ENCODE measurements at places on chromosomes 13 and 19.

GRCh38 chr13:104837756-104838155, 1697.7 kb downstream of the EFNB2 start:
- DNase-seq, result no peak

DNA sequence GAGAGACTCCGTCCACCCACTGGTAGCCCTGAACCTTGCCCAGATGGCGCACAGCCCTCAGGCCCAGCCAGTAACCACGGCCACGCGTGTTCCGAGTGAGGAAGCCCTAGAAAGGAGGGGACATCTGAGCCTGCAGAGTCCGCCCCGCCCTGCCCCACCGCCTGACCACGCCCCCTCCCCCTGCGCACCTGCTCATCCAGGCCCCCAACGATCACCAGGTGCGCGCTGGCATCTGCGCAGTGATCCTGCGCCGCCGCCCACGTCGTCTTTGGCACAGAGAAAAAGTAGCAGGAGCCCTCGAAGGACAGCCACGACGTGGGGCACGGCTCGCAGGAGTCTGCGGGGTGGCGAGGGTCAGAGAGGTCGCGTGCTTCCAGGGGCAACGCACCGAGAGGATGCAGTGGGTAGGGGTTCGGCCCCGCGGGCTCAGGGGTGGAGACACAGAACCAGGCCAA, 2.1 kb downstream of the CLEC4G start:
- no peak for DNase-seq

- DNase-seq, result no peak
Observed at GRCh38 chr13:45474584-45475454, 10.1 kb downstream of the COG3 start.

DNA sequence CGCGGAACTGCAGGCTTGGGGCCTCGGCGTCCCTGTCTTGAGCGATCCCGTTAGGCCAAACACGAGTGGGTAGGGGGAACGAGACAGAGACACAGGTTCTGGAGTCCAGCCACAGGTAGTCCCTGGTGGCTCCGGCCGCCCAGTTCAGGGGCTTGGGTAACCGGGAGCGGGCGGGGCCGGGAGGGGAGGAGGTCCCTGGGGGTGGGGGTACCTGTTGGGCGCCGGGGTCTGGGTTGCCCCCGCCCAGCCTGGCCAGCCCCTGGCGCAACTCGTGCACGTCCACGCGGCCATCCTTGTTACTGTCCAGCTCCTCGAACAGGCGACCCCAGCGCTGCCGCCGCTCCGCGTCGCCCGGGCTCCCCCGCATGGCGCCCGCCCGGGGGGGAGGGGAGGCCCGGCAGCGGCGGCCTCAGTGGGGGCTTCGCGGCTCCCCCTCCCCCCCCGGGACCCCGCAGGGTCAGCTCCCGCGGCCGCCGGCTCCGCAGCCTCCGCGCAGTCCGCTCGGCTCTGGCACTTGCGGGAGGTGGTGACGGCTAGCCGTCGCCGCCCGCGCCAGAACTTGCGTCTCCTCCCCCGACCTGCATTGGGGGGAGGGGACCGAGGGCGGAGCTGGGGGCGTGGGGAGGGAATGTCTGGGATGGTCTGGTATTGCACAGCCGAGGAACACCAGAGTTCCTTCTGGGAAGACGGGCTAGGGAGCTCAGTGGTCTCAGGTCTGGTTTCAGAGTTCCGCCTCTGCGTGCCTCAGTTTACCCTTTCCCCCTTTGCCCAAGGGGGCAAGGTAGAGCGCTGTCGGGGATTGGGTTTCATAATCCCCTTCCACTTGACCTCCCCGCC, at the start of gene SLC25A23:
SLC25A23 (minus strand) TSS at position 531 of the 837 bp plus-strand sequence; CDS start at position 367, 164 bp downstream.
- no peak for DNase-seq

DNA sequence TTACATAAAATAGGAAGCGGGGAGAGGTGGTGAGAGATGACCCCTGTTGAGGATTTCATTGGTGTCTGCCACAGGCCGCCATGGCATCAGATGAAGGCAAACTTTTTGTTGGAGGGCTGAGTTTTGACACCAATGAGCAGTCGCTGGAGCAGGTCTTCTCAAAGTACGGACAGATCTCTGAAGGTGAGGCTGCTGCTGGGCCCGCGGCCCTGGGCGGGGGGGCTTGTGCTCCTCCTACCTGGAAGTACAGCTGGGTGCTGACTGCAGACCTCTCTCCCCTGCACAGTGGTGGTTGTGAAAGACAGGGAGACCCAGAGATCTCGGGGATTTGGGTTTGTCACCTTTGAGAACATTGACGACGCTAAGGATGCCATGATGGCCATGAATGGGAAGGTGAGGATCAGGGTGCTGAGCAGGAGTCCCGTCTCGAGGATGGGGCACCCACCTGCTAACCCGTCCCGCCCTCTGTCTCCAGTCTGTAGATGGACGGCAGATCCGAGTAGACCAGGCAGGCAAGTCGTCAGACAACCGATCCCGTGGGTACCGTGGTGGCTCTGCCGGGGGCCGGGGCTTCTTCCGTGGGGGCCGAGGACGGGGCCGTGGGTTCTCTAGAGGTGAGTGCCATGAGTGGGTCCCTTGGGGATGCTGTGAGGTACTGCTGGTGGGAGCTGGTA, 1.9 kb downstream of the CIRBP start:
- no peak for DNase-seq

DNA sequence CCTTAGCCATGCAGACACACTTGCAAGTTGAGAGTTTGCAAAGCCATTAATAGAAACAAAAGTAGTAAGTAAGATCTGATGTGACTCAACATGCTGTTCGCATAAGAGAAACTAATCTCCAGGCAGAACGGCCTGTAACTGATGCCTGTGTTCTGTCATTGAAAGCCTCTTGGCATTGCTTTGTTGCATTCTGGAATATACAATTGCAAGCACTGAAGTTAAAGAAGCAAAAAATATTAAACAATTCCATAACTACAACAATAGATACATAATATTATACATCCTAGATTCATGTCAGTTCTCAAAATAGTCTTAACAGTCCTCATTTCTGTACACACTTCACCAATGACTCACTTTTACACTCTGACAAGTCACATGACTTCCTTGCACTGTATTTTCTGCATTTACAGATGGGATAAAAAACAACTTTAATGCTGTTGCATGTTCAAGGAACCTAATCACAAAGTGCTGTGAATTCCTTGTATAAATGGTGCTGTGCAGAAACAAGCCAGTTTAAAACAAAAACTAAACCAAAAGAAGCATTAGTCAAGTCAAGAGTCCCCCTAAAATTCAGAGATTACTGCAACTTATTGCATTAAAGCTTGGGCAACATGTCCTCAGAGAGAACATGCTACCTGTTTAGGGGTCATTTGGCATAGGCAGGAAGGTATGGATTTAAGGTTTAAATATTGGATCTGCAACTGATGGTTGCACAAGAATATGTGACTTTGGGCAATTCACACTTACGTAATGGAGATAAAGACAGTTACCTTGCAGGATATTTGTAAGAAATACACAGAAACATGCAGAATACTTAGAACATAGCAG, 79.5 kb upstream of the SERP2 start:
- DNase-seq, result no peak

- DNase-seq, result no peak
Observed at GRCh38 chr19:40813182-40813581, 14.2 kb downstream of the EGLN2 start.

- no peak for DNase-seq
Observed at GRCh38 chr13:90706631-90707030, 640.9 kb upstream of the MIR17HG start.

GRCh38 chr19:46144756-46145155, 3.3 kb upstream of the IGFL2 start:
- no peak for DNase-seq

DNA sequence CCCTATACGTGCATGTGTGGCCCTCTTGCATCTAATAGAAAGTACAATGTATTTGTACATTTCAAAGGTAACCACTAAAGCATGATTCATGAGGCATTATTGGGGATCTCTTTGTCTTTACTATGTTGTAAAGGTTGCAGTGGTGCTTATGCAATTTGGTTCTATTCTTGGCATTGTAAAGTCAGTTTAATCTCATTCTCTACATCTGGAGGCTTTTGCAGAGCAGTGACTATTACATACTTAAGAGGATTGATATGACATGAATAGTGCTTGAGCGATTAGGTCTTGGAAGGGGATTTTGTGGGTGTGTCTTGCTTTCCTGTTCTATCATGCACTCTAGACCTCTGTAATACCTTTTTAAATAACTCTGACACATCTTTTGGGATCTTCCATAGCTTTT, 610.0 kb downstream of the EFNB2 start:
- DNase-seq, result no peak

DNA sequence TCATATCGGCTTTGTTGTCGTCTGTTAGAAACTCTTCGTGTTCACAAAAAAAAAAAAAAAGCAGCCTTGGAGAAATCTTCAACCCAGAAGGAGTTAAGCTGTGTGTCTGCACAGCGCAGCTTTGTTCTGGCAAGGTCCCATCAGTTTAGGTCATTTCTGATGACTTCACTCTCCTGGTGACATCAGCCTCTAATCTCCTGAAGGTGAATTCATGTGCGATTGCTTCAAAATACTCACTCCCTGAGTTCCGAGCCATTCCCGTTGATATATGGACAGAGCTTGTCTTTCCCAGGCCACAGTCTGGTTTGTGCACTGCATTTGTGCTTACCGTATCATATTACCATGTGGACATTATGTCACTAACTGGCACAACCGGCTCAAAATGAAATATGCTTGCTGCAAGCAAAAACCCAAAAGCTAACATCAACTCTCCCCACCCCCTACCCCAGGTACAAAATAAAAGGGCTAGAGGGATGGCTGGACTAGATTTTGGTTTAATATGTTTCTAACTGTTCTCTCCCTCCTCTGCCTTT, 342.4 kb downstream of the KCNRG start:
- no peak for DNase-seq

DNA sequence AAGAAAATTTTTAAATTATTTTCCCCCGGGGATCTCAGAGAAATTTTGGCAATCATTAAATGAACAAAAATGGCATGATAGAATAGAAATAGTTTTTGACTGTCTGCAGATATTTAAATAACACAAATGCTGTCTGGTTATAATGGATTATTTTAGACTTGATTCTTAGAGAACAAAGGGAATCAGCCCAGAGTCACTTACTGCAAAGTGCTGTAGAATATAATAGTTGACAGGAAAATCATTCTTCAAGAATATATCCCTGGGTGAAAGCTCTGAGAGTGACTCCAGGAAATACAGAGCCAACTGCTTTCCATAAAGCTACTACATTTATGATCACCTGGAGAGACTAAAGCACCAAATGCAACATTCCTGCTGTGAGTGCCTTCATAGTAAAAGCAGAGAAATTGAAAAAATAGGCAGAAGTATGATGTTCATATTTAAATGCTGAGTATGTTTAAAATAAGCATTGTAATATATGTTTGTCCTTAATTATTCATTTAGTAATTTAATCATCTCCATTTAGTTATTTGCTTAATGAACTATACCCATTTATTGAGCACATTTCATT, 1765.8 kb downstream of the SLITRK1 start:
- no peak for DNase-seq

All from CMK (cell line).